Stimulated activated CD4-positive, alpha-beta T cell treated with anti-CD3 and anti-CD28 coated beads, Interleukin-1b, Interleukin-23, amount 100 ng/mL, for 48 hours (primary cell): ENCODE measurements at places on chromosomes 2 and 18.
A peak's percentile ranks its signal among the peaks of the same experiment; 100 is the strongest.

DNA sequence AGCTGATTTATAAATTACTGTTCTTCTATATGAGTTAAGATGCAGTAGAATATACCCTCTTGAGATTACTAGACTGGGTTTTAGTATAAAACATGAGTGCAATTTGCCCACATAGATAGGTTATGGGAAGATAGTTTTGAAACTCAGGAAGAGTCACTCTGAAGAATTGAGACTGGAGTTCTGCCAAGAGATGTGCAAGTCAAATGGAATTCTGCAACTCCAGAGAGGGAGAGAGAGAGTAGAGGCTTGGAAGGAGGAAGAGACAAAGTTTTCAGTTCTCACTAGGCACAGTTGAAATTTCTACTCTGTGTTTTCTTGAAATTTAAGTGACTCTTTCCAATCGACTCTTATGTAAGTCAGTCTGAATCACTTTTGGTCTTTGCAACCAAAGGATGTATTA, 878.8 kb downstream of the TSN start:
- DNase-seq: no peak

DNA sequence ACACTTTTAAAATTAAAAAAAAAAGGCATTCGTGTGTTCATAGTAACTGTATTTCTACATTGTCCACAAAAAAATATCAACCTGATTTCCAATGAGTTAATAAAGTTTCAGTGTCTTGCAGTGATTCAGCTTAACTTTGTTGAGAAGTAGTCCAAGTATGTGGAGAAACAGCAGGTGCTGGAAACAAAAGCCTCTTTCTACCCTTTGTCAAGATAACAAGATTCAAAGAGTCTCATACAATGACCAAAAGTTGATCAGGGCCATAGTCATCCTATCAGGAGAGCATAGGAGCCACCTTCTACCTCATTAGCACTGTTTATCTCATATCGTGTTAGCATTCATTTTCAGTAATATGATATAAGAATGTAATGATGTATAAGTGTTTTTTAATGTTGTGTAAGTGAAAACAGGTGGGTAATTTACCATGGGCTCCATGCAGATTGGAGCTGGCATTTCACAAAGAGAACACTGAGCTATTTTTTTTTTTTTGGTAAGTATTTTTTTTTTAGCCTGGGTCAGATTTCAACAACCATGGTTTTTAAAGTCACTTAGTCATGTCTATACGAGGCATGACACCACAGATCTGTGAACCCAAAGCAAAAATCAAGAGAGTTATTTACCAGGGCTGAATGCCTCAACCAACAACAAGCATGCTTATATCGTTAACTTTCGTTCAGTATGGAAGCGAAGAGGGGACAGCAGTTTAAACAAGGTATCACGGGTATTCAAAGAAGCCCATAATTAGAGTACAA, 165.0 kb upstream of the ZNF521 start:
- DNase-seq: no peak

DNA sequence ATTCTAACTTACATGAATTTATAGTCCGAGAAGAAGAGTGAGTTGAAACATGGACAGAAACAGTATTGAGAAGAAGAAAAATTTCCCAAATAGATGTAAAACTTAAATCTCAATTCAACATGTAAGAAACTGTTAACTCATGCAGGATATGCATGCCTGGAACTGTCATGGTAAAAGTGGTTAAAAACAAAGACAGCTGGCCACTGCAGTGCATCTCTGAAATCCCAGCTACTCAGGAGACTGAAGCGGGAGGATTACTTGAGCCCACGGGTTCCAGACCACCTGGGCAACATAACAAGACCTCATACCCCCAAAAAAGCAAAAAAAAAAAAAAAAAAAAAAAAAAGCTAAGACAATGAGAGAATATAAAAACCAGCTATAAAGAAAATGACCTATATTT, 93.0 kb upstream of the TTC27 start:
- DNase-seq: no peak

- peak; percentile 24 for DNase-seq
These were observed 132.2 kb downstream of the DOCK10 start for GRCh38 chr2:224909885-224910573.

DNA sequence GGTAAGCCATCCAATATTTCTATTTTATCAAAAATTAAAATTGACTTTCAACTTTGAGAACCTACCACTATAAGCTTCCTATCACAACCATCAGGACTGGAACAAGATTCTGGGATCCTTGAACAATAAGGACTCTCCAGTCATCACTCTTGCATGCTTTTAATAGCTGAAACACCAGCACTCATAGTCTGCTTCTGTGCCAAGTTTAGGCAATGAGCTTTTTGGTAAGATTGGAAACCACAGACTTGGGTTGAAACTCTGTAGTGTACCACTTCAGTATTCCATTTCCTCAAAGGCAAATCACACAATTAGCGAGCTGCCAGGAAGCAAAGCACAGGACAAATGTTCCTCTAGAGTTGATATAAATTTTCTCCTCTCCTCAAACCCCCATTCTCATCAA, 1065.8 kb upstream of the SLC39A10 start:
- no peak for DNase-seq

DNA sequence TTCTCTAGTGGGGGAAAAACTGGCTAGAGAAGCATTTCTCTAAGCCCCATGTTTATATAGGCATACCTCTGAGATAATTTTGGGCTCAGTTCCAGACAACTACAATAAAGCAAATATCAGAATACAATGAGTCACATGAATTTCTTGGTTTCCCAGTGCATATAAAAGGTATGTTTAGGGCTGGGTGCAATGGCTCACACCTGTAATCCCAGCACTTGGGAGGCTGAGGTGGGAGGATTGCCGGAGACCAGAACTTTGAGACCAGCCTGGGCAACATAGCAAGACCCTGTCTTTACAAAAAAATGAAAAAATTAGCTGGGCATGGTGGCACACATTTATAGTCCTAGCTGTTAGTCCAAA, 22.2 kb downstream of the TSN start:
- DNase-seq: no peak
